ENCODE measurements at places on chromosomes 1 and 21. TPM values are rescaled to one million over a fixed set of nuclear protein-coding genes. Genes with fewer than 3 reads are reported as not detected.

GRCh38 chr1:86396498-86396890 lies 371 bp upstream of the ODF2L start:
- no peaks in the 10 kb centered on the region for H3K27me3 ChIP-seq
- peak overlapping the region; percentile 76 for H3K4me3 ChIP-seq
- H3K4me1 ChIP-seq, result peaks cover 32% of the 10 kb centered on the region
- DNase-seq, result no peak
- peak overlapping the region; percentile 83 for H3K27ac ChIP-seq

DNA sequence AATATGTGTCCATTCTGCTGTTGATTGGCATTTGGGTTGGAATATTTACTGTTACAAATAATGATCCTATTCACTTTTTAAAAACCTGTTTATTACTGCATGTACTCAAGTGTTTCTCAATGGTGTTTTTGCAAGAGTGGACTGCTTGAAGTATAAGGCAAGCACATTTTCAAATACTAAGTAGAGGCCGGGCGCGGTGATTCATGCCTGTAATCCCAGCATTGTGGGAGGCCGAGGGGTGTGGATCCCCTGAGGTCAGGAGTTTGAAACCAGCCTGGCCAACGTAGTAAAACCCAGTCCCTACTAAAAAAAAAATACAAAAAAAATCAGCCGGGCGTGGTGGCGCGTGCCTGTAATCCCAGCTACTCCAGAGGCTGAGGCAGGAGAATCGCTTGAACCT lies 276.9 kb upstream of the ADGRL4 start:
- H3K27me3 ChIP-seq, result no peaks in the 10 kb centered on the region
- no peak overlapping the region for H3K27ac ChIP-seq
- no peak overlapping the region for H3K4me3 ChIP-seq
- no peak for DNase-seq
- H3K4me1 ChIP-seq, result no peaks in the 10 kb centered on the region
- no peaks in the 10 kb centered on the region for H3K36me3 ChIP-seq

GRCh38 chr1:205918955-205919746 lies 24.1 kb downstream of the SLC26A9 start:
- peak; percentile 73 for DNase-seq
- no peaks in the 10 kb centered on the region for H3K27me3 ChIP-seq
- peak overlapping the region; percentile 62 for H3K27ac ChIP-seq
- no peak overlapping the region for H3K4me3 ChIP-seq

DNA sequence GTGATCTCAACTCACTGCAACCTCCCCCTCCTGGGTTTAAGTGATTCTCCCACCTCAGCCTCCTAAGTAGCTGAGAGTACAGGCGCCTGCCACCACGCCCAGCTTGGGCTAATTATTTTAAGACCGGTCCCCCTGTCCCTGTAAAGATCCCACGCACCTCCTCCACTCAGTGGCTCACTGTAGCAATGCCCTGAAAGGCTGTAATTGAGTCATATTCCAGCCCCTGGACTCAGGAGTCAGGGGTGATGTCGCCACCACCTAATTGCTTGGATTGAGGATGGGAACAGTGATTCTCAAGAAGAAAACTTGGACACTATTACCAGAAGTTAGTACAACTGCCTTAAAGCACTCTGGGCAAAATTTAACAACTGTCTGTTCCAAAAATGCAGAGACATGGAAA lies 3.1 kb upstream of the EDARADD start:
- no peak for DNase-seq
- no peak overlapping the region for H3K27ac ChIP-seq
- peaks cover 15% of the 10 kb centered on the region for H3K4me1 ChIP-seq
- H3K27me3 ChIP-seq, result peaks cover 17% of the 10 kb centered on the region
- H3K4me3 ChIP-seq, result no peak overlapping the region

LCE1A gene
- not detected for total RNA-seq

CD1B gene
- total RNA-seq, result not detected

DNA sequence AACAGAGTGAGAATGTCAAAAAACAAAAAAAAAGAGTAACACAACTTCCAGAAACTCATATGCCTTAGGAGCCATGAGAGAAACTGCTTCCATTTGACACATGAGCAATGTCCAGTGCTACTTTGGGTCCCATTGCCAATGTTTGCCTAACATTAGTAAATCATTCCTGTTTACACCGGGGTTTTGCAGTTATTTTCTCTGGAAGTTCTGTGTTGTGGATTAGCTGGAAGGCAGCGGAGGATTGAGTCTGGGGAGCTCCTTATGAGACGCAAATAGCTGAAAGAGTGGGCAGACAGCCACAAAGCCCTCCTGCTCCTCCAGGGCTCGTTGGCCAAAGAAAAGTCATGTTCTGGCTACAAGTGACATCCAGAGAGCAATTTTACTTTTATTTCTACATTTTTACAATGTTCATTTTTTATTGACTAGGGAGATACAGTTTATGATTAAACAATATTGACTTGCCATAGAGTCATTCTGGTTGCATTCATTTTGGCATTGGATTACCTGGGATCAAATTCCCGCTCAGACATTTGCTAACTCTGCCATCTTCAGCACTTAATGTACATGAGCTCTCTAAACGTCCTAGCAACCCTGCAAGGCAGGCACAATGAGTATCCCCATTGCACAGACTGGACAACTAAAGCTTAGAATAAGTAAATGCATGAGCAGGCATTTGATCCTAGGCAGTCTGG lies 66.4 kb upstream of the GALNT2 start:
- no peak overlapping the region for H3K4me3 ChIP-seq
- H3K4me1 ChIP-seq, result peaks cover 9% of the 10 kb centered on the region
- no peak overlapping the region for H3K27ac ChIP-seq
- no peaks in the 10 kb centered on the region for H3K27me3 ChIP-seq

ADAM30 gene
- total RNA-seq, result not detected

DNA sequence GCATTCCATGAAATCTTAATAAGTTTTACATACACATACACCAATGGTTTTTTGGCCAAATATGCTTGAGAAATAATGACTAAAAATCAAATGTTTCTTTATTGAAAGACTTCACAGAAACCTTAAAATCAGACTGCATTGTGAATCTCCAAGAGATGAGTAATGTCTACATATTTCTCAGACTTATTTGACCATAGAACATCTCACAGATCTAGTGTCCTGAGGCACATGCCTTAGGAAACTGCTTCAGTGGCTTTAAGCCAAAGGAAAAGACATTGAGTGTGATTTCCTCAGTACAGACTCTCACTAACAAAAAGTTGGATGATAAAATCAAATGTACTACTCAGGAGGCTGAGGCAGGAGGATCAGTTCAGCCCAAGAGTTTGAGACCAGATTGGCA lies 6.2 kb upstream of the C1orf105 start:
- no peak overlapping the region for H3K4me3 ChIP-seq
- H3K27me3 ChIP-seq, result no peaks in the 10 kb centered on the region
- no peak for DNase-seq
- no peaks in the 10 kb centered on the region for H3K4me1 ChIP-seq
- no peaks in the 10 kb centered on the region for H3K36me3 ChIP-seq

- no peaks in the 10 kb centered on the region for H3K36me3 ChIP-seq
- no peak overlapping the region for H3K4me3 ChIP-seq
- no peaks in the 10 kb centered on the region for H3K27me3 ChIP-seq
Measured at GRCh38 chr1:61561666-61562065, 163.3 kb downstream of the TM2D1 start.

GRCh38 chr1:29683472-29683871 lies 447.1 kb downstream of the PTPRU start:
- no peak for DNase-seq
- no peaks in the 10 kb centered on the region for H3K36me3 ChIP-seq

- DNase-seq, result no peak
- no peaks in the 10 kb centered on the region for H3K27me3 ChIP-seq
- H3K27ac ChIP-seq, result peak overlapping the region; percentile 93
Measured at GRCh38 chr1:9942399-9942938, 722 bp downstream of the LZIC start.

B4GALT3 gene
- 29.6 TPM for total RNA-seq

UMODL1 gene
- total RNA-seq, result 0.50 TPM

DNA sequence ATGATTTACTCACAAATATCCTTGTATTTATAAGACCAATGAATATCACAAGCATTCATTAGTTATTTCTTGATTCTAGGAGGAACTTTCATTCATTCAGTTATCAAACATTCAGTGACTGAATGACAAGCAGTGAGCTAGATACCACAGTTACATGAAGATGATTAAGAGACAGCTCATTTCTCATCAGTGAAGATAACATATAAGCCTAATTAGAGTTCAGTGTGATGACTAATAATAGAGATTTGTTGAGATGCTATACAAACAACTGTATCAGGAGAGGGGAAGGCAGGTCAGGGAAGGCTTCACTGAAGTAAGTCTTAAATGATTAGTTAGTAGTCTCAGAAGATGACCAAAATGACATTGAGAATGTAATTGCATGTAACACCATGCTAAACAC lies 14.6 kb upstream of the C1orf105 start:
- H3K36me3 ChIP-seq, result no peaks in the 10 kb centered on the region
- no peaks in the 10 kb centered on the region for H3K27me3 ChIP-seq
- no peak overlapping the region for H3K27ac ChIP-seq

GRCh38 chr1:178025613-178026356 lies 55.9 kb upstream of the SEC16B start:
- H3K27me3 ChIP-seq, result no peaks in the 10 kb centered on the region
- peaks cover 5% of the 10 kb centered on the region for H3K4me1 ChIP-seq
- no peak for DNase-seq
- no peak overlapping the region for H3K4me3 ChIP-seq

DNA sequence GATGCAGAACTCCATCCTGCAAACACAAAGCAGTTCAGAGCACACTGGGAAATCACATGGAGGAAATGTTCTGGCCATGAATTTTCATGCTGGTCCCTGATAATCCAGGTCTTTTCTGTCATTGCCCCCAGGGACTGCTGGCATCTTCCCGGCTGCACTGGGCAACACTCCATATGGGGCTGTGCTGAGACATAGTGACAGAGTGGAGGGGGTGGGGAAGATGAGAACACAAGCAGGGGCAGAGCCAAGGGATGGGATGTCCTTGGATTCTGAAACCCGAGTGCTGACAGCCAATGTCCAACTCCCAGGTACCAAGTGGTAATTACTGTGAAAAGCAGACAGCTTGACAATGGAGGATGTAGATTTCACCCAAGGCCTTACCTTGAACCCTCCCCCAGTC lies 185.7 kb downstream of the HIVEP3 start:
- H3K4me3 ChIP-seq, result no peak overlapping the region
- no peak overlapping the region for H3K27ac ChIP-seq
- no peaks in the 10 kb centered on the region for H3K27me3 ChIP-seq
- no peak for DNase-seq

DNA sequence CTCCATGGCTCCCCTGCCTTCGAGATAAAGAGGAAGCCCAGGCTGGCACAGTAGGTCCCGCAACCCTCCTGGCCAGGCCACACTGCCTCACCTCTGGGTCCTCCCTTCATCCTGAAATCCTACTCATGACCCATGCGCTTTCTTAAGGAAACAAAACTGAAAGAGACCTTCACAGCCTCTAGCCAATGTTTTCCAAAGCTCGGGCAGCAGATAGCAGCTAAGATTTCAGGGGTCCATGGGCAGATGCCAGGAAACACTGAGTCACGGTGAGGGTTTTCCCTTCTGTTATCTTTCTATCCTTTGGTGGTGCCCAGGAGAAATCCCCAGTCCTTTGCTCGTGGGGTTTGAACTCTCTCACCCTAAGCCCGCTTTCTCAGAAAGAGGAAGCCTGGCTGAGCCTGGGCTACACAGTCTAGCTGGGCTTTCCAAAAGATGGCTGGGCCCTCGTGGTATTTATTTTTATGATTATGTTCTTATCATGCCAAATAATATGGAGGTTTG lies 26.6 kb downstream of the TTC39A start:
- peaks cover 6% of the 10 kb centered on the region for H3K4me1 ChIP-seq
- H3K36me3 ChIP-seq, result no peaks in the 10 kb centered on the region
- DNase-seq, result no peak
- no peak overlapping the region for H3K27ac ChIP-seq
- peak overlapping the region; percentile 9 for H3K4me3 ChIP-seq

GRCh38 chr21:38664841-38665240 lies 140.9 kb upstream of the ETS2 start:
- peaks cover 17% of the 10 kb centered on the region for H3K4me1 ChIP-seq
- no peaks in the 10 kb centered on the region for H3K36me3 ChIP-seq
- H3K27ac ChIP-seq, result no peak overlapping the region
- no peak for DNase-seq

DNA sequence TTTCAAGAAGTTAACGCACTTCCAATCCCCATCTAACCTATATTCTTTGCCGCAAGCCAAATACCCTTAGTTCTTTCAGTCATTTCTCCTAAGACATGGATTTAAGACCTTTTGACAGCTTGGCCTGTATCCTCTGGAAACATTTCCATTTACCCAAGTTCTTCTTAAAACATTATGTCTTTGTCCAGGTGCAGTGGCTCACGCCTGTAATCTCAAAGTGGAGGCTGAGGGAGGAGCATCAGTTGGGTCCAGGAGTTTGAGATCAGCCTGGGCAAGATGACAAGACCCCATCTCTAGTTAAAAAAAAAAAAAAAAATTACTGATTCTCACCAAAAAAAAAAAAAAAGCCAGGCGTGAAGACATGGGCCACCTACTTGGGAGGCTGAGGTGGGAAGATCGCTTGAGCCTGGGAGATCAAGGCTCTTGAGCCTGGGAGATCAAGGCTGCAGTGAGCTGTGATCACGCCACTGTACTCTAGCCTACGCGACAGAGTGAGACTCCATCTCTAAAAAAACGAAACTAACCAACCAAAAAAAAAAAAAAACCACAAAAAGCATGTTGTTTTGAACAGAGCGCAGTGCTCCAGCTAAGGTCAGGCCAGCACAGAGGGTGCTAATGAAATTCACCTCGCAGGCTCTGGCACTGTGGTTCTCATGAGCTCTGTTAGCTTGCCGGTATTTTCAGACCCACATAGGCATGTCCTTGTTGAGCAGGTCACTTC lies 36.0 kb downstream of the NUAK2 start:
- H3K27me3 ChIP-seq, result no peaks in the 10 kb centered on the region
- H3K4me3 ChIP-seq, result no peak overlapping the region
- no peak for DNase-seq
- no peaks in the 10 kb centered on the region for H3K36me3 ChIP-seq

- peaks cover 41% of the 10 kb centered on the region for H3K4me1 ChIP-seq
- peaks cover 34% of the 10 kb centered on the region for H3K36me3 ChIP-seq
- H3K27ac ChIP-seq, result peak overlapping the region; percentile 65
- DNase-seq, result no peak
- peaks cover 11% of the 10 kb centered on the region for H3K27me3 ChIP-seq
Measured at GRCh38 chr1:220882061-220882891, 3.0 kb downstream of the HLX start.

- peak overlapping the region; percentile 73 for H3K27ac ChIP-seq
- H3K27me3 ChIP-seq, result peaks cover 19% of the 10 kb centered on the region
- H3K4me1 ChIP-seq, result peaks cover 37% of the 10 kb centered on the region
- peak overlapping the region; percentile 62 for H3K4me3 ChIP-seq
Measured at GRCh38 chr1:227946624-227947385, 927 bp downstream of the WNT9A start.

DNA sequence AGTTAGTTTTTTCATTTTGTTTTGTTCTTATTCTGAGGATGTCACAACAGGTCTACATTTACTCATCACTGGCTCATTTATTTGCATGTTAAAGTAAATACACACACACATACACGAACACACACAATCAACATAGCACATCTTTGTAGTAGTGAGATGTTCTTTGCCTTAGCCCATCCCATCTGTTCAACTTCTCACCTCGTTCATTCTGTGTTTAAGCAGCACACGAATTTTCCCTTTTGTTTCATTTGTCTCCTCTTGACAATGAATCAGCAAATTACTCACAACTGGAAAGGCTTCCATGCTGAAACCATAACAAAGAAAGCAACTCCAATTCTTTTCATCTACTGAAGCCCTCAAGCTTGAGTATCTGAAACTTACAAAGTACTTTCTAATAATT lies 133.3 kb upstream of the CHRM3 start:
- no peak overlapping the region for H3K4me3 ChIP-seq
- H3K36me3 ChIP-seq, result no peaks in the 10 kb centered on the region
- no peak for DNase-seq
- no peak overlapping the region for H3K27ac ChIP-seq

All from lower lobe of right lung (tissue), 2 donors.